ENCODE measurements at places on chromosomes 3 and 15.

DNA sequence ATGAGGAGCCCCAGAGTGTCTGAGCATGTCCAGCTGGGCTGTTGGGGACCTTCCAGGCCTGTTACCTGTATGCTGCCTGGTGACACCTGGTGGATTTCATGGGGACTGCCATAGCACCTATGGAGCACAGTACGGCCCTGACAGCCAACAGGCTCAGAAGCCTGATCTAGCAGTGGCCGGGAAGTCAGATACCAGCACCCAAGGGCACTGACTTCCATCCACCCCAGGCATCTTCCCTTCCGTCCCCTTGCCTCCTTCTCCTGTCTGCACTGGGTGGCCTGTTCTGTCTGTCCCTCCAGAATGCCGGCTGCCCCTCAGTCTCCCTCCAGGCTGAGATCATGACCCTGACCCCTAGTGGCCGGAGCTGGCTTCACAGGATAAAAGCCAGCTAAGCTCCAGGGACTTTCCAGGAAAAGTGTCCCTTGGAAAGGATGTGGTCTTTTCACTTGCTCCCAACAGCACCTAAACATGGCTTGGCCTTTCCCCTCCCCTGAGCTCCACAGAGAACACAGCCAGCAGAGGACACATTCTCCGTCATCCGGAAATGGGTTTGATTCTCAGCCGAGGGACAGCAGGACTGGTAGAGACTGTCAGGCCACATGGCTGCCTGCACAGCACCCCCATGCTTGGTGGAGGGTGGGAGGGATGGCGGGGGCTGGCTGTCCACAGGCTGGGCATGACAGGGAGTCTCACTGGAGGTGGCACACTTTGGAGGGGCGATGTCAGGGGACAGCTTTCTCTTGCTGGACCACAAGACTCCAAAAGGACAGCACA, 9.5 kb downstream of the RPS17 start:
- peak; percentile 85 for DNase-seq

GRCh38 chr3:142597906-142598305, 1.7 kb downstream of the PLS1 start:
- DNase-seq: no peak

DNA sequence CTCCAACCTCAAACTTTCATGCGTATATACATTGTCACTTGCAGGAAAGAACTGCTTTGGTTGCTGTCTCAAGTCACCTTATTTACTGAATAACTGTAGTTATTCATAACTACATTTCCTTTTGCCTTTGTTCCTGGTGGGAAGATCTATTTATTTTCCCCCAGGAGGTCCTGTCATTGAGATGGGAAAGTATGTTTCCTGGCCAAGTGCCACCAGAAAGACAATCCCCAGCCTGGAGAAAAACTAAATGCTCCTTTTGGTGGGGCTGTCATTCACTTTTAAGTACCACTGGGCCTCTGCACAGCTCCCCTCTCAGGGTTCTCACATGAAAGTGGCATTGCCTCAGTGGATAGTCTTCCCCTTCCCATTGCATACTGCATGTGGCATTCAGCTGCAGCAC, 59.8 kb downstream of the LRRC3B start:
- DNase-seq: no peak

GRCh38 chr15:40397688-40398412, 7.7 kb upstream of the IVD start:
- DNase-seq: peak; percentile 67

GRCh38 chr15:95857124-95857757, 473.3 kb upstream of the NR2F2 start:
- no peak for DNase-seq

DNA sequence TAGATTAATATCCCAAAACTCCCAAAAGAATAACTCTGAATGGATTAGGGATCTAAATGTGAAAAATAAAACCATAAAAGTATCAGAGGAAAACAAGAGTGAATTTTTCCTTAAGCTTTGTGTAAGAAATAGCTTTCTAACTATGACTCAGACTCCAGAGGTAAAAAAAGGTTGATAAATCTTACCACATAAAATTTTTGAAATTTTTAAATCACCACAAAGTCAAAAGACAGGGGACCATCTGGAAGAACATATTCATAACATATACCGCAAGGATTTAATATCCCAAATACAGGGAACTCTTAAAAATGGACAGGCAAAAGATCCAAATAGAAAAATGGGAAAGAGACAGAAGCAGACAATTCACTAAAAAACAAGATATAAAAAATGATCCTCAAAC, 145.0 kb downstream of the ARNT2 start:
- no peak for DNase-seq

- DNase-seq: no peak
Measured at GRCh38 chr3:119145500-119146167, at the start of gene TEX55. Gene TEX55 (plus strand): TSS chr3:119146165. CDS start chr3:119146190, 25 bp downstream.

- no peak for DNase-seq
Measured at GRCh38 chr3:167940241-167940640, 155.5 kb downstream of the GOLIM4 start.

DNA sequence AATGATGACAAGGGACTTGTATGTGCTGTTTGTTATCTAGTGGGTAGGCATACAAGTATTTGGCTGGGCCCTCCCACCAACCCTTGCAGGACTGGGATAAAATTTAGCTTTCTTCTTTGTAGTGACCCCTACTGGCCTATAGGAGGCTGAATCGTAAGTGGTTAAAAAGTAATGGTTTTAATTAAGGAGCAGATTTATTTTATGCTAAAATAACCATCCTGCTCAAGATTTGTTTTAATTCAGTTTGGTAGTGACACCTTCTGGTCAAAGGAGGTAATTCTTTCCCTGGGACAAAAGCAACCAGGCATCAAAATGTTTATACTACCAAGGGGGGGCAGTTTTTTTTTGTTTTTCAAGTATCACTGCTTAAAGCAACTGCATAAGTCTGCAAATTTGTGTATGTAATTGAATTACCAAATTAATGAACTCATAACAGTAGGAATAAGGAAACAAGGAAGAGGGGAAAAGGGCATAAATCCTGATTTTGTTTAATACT, 70.7 kb downstream of the TOP2B start:
- DNase-seq: peak; percentile 52

GRCh38 chr15:35491999-35492398, 54.0 kb downstream of the DPH6 start:
- DNase-seq: no peak

- no peak for DNase-seq
Measured at GRCh38 chr3:96576935-96577334, 237.5 kb upstream of the EPHA6 start.

GRCh38 chr3:177237206-177237605, 39.9 kb upstream of the TBL1XR1 start:
- peak; percentile 16 for DNase-seq

DNA sequence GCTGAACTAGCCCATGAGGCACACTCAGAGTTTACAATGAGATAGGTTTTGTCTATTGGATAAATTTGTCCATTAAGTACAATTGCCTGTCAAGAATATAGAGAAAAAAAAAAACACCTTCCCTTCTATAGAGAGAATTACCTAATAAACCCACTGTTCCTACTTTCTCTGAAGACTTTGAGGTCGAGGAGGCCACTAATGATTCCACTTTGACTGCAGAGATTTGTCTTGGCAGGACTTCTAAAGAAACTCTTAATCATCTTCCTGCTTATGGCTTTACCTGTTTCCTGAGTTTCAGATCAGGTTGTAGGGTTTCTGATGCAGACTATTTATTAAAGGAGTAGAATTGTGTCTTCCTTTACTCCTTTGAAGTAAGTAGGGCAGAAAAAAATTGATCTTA, 342.4 kb upstream of the KCNMB2 start:
- no peak for DNase-seq

GRCh38 chr15:41996921-41997592, 23.8 kb downstream of the PLA2G4E start:
- no peak for DNase-seq

DNA sequence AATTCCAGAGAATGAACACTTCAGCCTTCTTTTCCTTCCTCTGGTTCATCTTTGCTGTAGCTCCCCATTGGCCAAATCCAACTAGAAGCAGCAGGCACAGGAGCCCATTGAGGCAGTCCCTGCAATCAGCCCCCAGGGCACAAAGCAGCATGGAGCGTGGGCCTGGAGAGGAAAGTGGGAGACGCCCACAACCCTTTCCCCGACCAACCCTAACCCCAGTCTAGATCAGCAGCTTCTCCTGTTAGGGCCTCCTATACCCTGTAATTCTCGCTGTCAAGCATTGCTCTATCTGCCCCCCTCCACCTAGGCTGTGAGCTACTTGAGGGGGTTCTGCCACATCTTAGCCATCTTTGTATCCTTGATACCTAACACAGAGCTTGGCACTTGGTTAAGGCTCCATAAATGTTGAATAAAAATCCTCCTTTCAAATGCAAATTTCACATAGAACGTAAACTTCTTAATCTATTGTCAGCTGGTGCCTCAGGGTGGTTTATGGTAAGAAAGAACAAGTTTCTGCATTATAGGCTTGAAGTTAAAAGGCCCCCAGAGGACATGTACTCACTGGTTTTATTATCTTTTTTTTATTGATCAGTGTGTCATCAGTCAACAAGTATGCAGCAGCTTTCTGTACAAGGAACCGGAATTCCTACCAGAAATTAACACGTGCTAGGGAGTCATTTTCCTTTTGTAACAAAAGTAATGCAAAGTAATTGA, 97.9 kb upstream of the PFN2 start:
- no peak for DNase-seq

DNA sequence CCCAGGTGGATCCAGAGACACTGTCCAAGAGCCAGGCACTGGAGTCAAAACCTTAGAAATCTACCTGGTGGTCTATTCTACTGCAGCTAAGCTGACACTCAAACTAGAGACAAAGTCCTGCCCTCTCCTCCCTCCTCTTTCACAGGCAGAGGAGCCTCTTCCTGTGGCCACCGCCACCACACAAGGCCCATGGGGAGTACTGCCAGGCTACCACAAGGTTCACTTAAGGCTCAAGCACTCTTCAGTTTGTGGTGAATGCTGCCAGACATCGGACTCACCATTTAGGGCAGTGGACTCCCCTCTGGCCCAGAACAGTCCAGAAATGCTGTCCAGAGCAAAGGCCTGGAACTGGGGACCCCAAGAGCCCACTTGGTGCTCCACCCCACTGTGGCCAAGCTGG, 160.9 kb downstream of the ADAMTS17 start:
- DNase-seq: no peak

DNA sequence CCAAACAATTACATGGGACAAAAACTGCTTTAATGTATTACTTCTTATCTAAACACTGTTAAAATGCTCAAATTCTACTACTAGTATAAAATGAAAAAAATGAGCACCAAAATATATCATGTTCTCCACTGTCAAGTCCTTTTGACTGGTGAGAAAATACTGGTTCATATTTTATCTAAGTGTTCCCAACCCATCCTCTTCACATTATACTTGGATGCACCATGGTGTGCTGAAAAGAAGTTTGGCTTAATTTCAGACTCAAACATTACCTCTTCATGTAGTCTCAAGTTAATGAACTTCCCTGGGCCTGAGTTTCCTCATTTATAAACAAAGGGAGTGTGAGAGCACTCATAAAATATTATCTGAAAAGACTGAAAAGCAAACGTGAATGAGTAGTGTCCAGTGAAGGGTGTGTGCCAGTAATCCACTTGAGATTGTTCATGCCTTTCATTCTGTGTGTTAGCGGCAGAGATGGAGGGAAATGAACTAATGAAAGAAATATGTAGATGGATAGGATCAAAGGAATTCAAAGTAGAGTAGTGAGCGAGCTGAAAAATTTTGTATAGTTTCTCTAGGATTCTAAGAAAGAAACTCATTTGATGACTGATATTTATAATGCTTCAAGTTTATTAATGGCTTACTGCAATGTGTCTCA, 263.2 kb downstream of the NLGN1 start:
- DNase-seq: no peak

Measured in thyroid gland (tissue), 4 donors.